Stimulated activated CD8-positive, alpha-beta memory T cell treated with anti-CD3 and anti-CD28 coated beads, Interleukin-2, amount 100 ng/mL, for 1 hour (primary cell): ENCODE measurements at places on chromosomes 11 and 22.

GRCh38 chr22:24002272-24002671 is 3.0 kb downstream of the GSTT4 start:
- DNase-seq = no peak

DNA sequence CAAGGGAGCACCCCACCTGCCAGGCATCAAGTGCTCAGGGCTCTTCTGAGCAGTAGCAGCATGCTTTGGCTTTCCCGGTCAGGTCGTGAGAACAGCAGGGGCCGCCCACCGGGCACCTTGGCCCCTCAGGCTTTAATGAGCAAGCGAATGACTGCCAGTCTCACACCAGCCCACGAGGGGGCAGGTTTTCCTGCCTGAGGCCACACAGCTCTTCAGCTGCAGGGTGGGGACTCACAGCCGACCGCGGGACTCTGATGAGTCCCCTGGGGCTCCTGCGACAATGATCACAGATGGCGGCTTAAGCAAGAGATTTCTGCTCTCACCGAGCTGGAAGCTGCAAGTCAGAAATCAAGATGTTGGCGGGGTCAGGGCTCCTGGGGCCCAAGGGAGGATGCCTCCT is 14.3 kb upstream of the FGF19 start:
- DNase-seq = no peak

GRCh38 chr11:69646493-69647389 is 5.8 kb downstream of the CCND1 start:
- no peak for DNase-seq

DNA sequence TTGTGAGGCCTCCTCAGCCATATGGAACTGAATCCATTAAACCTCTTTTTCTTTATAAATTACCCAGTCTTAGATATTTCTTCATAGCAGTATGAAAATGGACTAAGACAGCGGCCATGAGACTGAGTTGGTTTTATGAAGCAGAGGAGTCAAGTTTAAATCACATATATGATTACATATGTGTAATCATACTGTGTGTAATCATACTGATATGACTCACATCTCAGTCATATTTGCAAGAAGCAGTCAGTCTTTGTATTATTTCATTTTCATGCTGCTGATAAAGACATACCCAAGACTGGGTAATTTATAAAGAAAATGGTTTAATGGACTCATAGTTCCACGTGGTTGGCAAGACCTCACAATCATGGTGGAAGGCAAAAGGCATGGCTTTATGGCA is 89.8 kb downstream of the SYT9 start:
- DNase-seq = no peak

DNA sequence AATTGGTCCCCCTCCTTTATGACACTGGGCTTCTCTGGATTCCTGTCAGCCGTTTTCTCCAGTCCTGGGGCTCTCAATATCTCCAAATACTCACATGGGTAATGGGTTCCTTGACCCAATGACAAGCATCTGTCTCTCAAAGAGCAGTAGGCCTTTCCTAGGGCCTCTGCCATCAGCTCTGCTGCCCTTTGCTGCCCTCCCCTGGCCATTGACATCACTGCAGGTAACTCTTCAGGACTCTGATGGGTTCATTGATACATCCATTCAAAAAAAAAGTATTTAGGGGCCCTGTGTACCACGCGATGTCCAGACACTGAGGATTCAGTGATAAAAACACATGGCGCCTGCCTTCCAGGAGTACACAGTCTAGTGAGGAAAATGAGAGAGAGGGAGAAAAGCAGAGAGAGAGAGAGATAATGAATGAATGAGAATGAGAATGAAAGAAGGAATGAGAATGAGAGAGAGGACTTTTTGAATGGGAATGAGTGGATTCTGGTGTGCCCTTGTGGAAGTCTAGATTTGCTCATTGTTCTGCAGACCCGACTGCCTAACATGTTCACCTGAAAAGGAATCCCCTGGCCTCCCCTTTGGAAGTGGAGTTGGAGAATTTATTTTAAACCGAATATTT is 42.6 kb upstream of the OLFML1 start:
- peak; percentile 31 for DNase-seq

DNA sequence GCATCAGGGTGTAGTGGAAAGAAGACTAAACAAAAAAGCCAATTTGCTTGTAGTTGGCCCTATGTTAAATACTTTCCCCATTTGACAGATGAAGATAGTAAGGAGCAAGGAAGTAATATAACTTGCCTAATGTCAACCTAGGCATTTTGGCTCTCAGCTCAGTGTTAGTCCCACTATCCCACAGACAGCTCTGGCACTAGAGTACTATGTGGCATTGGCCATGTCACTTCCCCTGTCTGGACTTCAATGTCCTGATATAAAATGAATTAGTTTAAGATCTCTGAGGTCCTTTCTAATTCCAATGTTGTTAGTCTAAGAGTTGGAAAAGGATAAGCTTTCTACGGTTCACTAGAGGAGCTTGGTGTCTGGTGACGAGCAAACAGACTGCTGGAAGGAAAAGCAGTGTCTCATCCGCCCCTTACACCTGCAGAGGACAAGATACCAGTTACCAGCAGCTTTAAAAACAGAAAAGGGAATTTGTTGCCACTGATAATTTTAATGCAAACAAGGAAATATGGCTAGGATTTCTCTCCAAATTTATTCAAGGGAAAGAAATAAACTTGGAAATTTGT is 92.5 kb downstream of the RELT start:
- DNase-seq = no peak

DNA sequence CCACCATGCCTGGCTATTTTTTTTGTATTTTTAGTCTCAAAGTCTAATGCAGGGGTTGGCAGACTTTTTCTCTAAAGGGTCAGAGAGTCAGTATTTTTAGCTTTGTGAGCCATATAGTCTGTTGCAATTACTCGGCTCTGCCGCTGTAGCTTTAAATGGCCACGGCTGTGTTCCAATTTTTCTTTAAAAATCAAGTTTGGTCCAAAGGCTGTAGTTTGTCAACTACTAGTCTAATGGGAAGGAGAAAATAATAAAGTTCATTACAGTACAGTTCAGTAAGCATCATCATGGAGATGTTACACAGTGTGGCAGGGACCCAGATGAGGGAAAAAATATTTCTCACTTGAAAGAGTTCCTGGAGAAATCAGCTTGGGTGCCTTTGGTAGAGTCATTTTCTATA is 107.6 kb downstream of the CSNK2A3 start:
- no peak for DNase-seq

DNA sequence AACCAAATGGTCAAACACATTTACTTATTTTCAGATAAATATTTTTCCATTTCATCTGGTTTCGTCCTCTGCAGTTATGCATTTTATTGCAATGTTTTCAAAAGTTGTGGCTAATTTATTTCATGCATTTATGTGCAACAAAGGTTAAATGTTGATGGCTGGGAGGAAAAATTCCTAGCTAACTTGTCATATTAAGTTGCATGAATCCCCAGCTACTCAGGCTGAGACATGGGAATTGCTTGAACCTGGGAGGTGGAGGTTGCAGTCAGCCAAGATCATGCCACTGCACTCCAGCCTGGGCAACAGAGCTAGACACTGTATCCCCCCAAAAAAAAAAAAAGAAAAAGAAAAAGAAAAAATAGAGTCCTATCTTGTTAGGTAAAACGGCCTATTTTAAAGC is 1862.4 kb upstream of the RAG2 start:
- DNase-seq = no peak

DNA sequence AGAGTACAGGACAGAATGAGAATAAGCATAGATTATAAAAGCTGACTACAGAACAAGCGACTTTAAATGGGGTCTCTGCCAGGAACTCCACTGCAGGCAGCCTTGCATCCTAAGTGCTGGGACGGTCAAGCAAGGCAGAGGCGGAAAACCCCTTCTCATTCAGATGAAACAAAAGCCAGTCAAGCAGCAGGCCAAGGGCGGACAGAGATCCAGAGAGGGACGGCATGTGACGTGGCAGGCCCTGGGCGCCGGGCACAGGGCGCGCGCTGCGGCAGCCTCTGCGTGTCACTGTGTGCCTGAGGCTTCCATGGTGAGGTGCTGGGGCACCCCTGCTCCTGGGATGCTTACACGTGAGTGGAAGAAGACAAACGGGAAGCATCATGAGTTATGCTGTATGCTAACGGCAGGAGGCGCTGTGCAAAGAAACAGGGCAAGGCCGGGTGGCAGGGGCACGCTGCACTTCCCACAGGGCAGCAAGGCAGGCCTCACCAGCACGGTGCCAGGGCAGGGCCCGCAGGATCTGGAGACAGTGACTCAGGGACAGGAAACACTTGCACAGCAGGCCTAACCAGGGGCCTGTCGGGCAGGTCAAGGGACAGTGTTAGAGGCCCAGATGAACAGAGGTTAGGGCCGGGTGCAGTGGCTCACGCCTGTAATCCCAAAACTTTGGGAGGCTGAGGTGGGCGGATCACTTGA is 6.2 kb downstream of the TOLLIP start:
- DNase-seq = no peak

DNA sequence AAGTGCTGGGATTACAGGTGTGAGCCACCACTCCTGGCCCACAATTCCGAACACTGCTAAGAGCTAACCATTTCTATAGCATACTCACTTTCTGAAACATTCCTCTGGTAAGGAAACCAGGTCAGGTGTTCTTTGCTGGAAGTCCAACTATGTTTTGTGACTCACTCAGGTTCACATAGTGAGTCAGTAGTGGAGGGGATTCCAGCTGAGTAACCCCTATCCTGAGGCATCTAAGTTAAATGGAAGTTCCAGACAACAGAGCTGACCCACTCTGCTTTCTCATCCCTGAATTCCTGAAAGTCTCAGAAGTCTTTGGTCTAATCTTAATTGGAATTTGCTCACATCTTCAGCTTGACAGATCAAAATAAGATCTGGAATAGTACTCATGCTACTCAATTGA is 3.0 kb upstream of the CHRNA10 start:
- DNase-seq = no peak

DNA sequence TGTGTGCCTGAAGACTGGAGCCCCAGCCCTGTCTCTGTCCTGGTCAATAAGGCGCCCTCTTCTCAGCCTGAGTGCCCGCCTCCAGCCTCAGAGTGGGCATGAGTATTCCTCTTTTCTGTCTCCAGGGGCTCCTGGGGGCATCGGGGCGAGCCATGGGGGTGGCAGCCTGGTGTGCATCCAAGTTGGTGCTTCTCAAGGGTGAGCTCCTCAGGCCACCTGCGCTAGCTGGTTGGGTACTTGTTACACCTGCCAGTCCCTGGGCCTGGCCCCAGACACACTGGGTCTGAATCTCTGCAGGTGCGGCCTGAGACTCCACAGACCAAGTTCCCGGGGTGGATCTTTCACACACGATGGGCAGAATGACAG is 168.6 kb upstream of the B3GAT1 start:
- DNase-seq = no peak

GRCh38 chr11:128261011-128261421 is 326.3 kb downstream of the ETS1 start:
- no peak for DNase-seq

- no peak for DNase-seq
Measured at GRCh38 chr22:32874385-32874784, 72.9 kb downstream of the TIMP3 start.

DNA sequence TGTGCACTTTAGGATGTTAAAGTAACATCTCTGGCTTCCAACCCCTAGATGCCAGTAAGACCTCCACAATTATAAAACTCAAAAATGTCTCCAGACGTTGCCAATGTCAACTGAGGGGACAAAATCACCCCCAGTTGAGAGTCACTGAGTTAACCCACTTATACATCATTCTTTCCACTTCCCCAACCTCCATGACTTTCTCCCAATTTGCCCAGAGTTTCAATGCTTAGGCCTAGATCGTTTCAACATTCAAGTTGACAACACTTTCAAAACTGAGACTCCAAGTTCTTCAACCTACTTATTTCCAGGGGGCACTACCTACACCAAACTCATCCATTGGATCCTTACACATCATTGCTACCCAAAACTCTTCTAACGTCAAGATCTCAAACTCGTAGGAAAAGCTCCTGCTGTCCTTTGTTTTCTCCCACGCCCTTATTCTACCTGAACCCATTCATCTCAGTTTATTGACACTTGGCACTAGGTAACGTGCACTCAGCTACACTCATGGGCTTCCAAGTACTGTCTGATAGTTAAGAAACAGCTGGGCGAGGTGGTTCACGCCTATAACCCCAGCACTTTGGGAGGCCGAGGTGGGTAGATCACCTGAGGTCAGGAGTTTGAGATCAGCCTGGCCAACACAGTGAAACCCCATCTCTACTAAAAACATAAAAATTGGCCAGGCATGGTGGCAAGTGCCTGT is 24.5 kb downstream of the RBFOX2 start:
- no peak for DNase-seq

DNA sequence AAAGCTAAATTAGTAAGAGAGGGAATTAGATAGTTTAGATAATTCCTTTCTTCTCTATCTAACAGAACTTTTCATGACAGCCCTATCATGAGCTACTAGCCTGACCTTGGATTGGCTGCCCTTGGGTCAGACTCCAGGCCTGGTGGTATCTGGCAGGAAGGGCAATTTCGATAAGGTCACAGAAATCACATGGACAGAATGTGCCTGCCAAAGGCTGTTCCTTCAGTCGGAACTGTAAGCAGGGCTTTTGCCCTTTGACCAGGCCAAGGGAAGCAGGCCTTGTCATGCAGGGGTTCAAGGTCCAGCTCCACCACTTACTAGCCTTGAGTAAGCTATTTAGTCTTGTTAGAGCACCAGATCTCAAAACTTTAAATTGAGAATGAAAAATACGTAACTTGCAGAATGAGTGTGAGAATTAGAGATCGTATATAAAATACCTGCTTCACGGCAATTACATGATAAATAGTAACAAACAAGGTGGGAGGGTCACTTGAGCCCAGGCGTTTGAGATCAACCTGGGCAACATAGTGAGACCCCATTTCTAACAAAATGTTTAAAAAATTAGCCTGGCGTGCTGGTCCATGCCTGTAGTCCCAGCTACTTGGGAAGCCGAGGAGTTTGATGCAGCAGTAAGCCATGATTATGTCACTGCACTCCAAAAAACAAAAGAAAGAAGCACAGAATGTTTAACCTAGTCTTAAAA is 60.8 kb upstream of the SC5D start:
- DNase-seq = no peak

DNA sequence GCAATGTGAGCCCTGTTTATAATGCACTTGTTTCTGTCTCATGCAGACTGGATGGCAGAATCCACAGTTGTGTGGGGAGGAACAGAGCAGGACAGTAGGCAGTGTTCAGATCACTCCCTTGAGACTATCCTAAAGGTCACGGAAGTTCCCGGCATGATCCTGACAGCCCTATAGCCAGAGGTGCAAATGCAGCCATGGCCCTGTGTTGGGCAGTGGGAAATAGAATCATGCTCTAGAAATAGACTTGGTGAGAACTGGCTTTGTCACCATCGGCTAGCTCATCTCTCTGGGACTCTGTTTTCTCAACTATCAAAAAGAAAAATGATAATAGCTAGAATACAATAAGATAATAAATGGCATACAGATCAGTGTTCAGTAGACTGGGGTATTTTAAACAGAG is 123.2 kb downstream of the FEZ1 start:
- no peak for DNase-seq

DNA sequence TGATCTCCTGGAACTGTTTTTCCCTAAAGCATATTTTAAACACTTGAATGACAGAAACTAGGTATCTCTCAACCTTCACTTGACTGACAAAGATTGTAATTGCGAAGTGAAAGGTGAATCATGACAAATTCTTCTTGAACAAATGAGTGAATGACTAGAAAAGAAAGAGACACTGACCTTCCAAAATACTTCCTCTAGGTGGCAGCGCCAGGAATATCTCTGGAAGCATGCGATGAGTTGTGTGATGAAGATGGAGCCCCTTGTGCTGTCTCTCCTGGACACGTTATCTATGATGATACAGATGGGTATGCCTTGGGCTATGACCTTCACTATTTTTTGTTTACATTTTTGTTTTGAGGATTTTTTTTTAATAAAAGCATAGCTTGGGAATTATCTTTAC is 7.0 kb upstream of the CASP12 start:
- no peak for DNase-seq
